ENCODE measurements at places on chromosomes 3 and 15.
A peak's percentile ranks its signal among the peaks of the same experiment; 100 is the strongest.

DNA sequence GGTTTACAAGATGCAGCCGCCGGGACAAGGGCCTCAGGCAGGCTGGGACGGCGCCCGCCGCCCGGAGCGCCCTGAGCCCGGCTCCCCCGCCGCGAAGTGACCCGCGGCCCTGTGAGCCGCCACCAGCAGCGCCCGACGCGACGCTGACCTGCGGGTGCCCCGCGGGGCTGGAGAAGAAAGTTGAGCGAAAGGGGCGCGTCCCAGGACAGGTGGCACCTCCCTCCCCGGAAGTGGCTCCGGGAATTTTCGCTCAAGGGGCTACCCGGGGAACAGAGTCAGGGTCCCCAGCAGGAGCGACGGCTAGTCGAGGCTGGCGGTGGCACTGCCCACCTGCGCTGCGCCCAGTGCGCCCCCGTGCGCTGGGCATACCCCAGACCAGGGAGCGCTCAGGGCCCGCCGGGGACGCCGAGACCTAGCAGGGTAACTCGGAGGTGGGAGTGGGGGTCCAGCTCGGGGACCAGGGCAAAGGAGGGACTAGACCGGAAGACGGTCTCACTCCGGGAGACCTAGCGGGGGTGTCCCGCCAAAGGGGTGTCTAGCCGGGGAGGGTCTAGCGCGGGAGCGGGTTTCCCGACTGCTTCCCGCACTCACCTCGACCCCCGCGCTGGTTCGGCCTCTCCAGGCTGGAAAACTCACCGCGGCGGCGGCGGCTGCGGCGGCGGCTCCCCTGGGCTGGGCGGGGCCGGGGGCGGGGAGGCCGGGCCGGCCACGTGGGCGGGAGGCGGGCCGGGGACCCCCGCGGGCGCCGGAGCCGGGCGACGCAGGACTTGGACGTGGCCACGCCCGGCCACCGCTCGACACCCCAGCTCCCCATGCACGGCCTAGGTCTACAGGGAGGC is 18.4 kb downstream of the SPATA12 start:
- H3K27me3 ChIP-seq = no peaks in the 10 kb centered on the region
- H3K4me1 ChIP-seq = peaks cover 13% of the 10 kb centered on the region
- H3K27ac ChIP-seq = peak overlapping the region; percentile 87
- H3K4me3 ChIP-seq = peak overlapping the region; percentile 91

- H3K27me3 ChIP-seq = peaks cover 6% of the 10 kb centered on the region
- no peaks in the 10 kb centered on the region for H3K4me1 ChIP-seq
- no peak overlapping the region for H3K27ac ChIP-seq
- H3K4me3 ChIP-seq = no peak overlapping the region
These were observed 95.8 kb upstream of the SNRPN start for GRCh38 chr15:24858737-24859601.

DNA sequence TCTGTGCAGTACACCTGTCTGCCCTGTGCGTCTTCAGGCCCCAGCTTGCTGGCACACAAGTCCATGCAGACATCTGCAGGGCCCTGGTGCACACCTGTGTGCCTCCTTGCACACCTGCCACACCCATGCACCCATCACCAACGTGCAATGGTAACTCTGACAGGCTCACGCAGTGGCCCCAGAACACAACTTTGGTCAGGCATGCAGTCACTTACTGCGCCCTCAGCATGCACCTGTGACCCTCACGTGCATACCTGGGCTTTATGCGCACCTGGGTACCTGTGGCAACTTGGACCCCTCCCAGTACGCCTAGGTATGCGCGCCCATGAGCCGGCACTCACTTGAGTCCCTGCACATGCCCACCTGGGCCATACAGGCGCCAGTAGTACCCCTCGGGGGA is 1.7 kb downstream of the PLXND1 start:
- peaks cover 3% of the 10 kb centered on the region for H3K27me3 ChIP-seq
- no peaks in the 10 kb centered on the region for H3K36me3 ChIP-seq
- peak overlapping the region; percentile 89 for H3K27ac ChIP-seq

DNA sequence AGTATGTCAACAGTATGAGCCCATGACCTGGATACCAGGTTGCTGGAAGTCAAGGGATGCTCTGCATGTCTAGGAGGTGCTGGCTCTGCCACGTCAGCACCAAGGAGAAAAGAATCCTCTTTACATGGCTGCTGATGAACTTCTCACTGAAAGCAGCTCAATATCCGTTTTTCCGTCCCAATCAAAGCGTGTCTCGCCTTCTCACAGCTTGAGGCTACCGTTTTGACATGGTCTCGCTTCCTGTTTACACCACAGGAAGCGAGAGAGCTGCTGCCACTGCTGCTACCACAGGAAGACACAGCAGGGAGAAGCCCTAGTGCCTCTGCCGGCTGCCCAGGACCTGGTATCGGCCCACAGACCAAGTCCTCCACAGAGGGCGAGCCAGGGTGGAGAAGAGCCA is 27.3 kb downstream of the STARD5 start:
- H3K4me3 ChIP-seq = peak overlapping the region; percentile 28
- H3K27me3 ChIP-seq = no peaks in the 10 kb centered on the region
- H3K27ac ChIP-seq = peak overlapping the region; percentile 34
- DNase-seq = peak; percentile 58
- peaks cover 19% of the 10 kb centered on the region for H3K36me3 ChIP-seq
- peaks cover 47% of the 10 kb centered on the region for H3K4me1 ChIP-seq

DNA sequence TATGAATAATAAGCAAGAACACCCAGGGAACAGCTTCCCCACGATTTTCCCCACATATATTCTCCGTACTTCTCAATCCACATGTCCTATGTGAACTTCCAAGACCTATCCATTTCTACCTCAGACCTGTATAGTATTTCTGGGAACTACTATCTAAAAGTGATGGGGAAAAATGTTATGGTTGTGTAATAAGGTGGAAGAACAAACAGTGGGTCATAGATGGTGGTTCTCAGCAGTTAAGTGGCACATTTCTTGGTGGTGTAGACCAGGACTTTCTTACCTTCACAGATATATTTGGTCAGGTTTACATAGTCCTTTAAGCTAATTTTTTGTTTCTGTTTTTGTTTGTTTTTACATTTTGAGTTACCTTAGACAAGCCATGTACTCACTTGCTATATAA is 675.1 kb downstream of the GBE1 start:
- no peak for DNase-seq
- H3K36me3 ChIP-seq = no peaks in the 10 kb centered on the region
- no peaks in the 10 kb centered on the region for H3K27me3 ChIP-seq
- no peaks in the 10 kb centered on the region for H3K4me1 ChIP-seq
- H3K27ac ChIP-seq = no peak overlapping the region
- no peak overlapping the region for H3K4me3 ChIP-seq

DNA sequence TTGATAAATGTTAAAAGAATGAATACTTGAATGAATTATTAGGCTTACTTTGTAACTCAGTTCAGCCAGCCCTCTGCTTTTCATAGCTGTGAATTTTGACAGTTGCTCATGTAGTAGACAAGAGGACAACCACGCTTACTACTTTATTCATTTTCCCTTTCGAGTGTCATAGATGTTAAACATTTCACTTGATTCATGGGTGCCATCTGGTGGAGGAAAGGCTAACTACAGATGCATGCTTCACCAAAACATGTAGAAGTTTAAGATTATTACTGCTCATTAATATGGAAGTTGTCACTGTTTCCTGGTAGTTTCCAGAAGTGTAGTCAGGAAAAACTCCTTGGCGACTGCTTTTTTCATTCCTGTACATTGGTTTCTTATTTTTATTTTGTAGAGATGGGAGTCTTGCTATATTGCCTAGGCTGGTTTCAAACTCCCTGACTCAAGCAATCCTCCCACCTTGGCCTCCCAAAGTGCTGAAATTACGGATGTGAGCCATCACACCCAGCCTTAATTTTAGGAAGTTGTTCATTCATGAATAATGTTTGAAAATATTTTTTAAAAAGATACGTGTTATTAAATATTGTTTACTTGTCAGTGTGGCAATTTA is 163.2 kb downstream of the B3GALNT1 start:
- peak; percentile 78 for DNase-seq
- H3K4me1 ChIP-seq = peaks cover 8% of the 10 kb centered on the region
- H3K36me3 ChIP-seq = no peaks in the 10 kb centered on the region
- H3K4me3 ChIP-seq = no peak overlapping the region
- no peak overlapping the region for H3K27ac ChIP-seq

- H3K4me3 ChIP-seq = no peak overlapping the region
These were observed 28.8 kb downstream of the KNG1 start for GRCh38 chr3:186746008-186746407.

- no peak overlapping the region for H3K27ac ChIP-seq
- H3K4me1 ChIP-seq = peaks cover 4% of the 10 kb centered on the region
- no peak overlapping the region for H3K4me3 ChIP-seq
- no peaks in the 10 kb centered on the region for H3K36me3 ChIP-seq
- no peaks in the 10 kb centered on the region for H3K27me3 ChIP-seq
These were observed 84.7 kb downstream of the ETV5 start for GRCh38 chr3:186024210-186024609.

DNA sequence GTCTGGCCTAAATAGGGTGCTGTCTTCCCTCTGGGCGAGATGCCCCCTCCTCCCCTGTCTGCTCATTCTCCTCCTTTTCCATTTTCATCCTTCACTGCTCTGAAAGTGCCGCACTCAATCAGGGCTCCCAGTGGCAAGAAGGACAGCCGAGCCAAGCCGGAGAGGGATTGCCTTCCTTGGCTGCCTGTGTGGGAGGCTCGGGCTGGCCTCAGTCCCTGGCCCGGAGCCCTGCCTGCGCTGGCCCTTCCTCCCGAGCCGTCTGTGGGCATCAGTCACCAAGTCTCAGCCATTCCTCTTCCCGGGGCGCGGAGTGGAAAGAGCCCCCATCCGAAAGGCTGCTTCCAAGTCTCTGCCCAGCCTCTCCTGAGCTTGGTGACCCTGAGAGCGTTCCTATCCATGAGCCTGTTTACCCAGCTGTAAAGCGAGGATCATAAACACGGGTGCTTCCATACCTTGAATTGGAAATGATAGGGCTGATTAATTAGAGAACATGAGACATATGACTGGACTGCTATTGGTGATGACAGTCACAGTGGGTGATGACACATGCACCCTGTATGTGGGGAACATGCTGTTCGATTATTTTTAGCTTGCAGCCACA is 59.1 kb upstream of the TLE3 start:
- H3K36me3 ChIP-seq = no peaks in the 10 kb centered on the region
- no peak for DNase-seq
- H3K4me1 ChIP-seq = peaks cover 15% of the 10 kb centered on the region
- H3K4me3 ChIP-seq = no peak overlapping the region
- no peaks in the 10 kb centered on the region for H3K27me3 ChIP-seq
- no peak overlapping the region for H3K27ac ChIP-seq

GRCh38 chr3:46669191-46669999 is 24.1 kb downstream of the ALS2CL start:
- peaks cover 24% of the 10 kb centered on the region for H3K36me3 ChIP-seq
- peak; percentile 45 for DNase-seq
- H3K4me1 ChIP-seq = peaks cover 4% of the 10 kb centered on the region
- H3K27me3 ChIP-seq = no peaks in the 10 kb centered on the region

GRCh38 chr3:46129588-46130272 is 78.4 kb downstream of the CCR1 start:
- H3K27ac ChIP-seq = no peak overlapping the region
- peaks cover 3% of the 10 kb centered on the region for H3K4me1 ChIP-seq
- no peak overlapping the region for H3K4me3 ChIP-seq

DNA sequence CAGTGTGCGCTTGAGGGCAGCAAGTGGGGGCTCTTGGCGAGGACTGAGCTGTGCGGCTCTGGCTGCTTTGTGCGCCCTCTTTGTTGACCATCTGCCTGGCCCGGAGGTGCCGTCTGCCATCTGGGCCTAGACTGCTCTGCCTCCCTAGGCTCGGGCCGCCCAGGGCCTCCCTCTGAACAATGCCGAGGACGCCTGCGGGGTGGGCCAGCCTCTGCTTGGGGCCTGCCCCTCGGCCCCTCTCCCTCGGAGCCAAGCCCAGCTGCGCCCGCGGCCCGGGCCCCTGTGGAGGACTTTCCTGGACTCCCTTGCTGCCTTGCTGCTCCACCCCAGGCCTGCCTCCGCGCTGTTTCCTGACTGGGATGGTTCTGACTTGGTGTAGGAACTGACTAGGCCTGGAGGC is 31.9 kb upstream of the SPSB4 start:
- no peak overlapping the region for H3K4me3 ChIP-seq
- no peak overlapping the region for H3K27ac ChIP-seq
- DNase-seq = peak; percentile 77
- H3K4me1 ChIP-seq = no peaks in the 10 kb centered on the region

- H3K27me3 ChIP-seq = no peaks in the 10 kb centered on the region
- H3K4me3 ChIP-seq = no peak overlapping the region
- H3K4me1 ChIP-seq = no peaks in the 10 kb centered on the region
- peaks cover 62% of the 10 kb centered on the region for H3K36me3 ChIP-seq
- no peak overlapping the region for H3K27ac ChIP-seq
These were observed 81.6 kb downstream of the HERC1 start for GRCh38 chr15:63752075-63752684.

DNA sequence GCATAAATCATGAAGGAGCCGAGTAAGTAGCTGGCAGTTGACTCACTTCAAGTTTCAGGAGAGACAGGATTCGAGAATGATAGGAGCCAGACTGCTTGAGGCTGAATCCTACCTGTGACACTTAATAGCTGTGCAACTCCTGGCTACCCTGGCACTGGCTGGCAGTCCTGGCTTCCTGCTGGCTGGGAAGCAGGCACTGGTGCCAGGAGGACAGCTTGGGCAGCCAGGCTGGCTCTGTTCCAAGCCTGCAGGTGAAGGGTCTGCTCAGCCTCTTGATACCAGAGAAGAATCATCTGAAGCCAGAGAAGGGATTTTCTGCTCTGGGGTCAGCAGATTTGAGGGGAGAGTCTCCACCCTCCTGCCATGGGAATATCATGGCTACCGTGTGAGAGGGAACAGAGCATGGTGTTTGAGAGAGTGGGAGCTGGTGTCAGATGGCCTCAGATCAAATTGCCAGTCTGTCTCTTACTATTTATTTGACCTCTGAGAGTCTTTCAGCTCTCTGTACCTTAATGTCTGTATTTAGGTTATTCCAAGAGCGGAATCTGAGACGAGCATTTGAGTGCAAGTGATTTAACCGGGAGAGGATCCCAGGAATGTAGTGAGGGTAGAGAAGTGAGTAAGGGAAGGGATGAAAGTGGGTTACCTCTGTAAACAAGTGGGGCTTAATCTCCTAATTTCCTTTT is 4.4 kb upstream of the XIRP1 start:
- no peaks in the 10 kb centered on the region for H3K27me3 ChIP-seq
- peaks cover 13% of the 10 kb centered on the region for H3K4me1 ChIP-seq
- H3K27ac ChIP-seq = no peak overlapping the region
- no peaks in the 10 kb centered on the region for H3K36me3 ChIP-seq
- no peak overlapping the region for H3K4me3 ChIP-seq

DNA sequence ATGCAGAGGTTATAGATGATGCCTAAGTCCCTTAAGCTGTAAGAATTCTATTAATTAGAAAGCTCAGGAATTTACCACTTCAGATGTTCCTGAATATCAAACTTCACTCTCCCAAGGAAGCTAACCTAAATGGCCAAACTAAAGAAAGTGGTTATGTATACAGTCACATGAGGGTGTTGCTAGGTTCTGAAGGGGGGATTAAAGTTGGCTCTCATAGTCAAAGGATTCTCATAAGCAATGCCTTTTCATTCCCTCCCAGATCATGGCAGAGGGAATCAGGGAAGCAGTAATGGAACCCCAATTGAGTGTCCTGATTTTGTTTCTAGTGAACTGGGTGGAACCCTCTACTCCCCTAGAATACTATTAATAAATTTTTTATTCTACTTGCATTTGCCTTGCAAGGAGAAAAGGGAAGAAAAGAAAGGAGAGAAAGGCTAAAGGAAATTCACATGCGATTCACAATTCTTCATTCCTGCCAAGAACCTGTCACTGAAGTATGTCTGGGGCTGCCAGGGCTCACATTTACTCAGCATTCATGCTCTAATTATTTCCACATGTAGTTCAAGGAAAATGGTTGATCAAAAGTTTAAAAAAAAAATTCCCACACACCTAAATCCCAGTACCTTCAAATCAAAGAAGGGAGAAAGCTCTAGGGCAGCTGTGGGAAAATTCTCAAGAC is 25.1 kb downstream of the FSTL1 start:
- H3K4me3 ChIP-seq = no peak overlapping the region
- peaks cover under 1% of the 10 kb centered on the region for H3K36me3 ChIP-seq
- peak; percentile 60 for DNase-seq

Measured in suprapubic skin (tissue), 4 donors.